ENCODE measurements at places on chromosomes 1 and 21. TPM values are rescaled to one million over a fixed set of nuclear protein-coding genes. Genes with fewer than 3 reads are reported as not detected.

DNA sequence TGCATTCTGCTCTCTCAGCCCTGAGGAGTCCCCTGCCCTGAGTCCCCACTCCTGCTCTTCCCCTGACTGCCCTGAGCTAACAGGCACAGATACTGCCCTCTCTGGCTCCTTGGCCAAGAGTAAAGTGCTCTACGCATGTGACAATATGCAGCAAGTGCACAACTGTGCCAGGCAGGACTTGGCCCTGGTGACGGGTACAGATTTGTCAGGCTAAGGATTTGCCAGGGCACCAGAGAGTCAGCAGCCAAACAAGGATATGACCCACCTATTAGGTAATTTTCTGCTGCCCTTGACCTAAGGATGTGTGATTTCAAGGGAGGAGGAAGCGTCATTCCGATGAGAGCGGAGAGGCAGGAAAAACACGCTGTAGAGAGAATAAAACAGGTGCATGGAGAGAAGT is 339.0 kb downstream of the PTPRU start:
- H3K4me1 ChIP-seq: peaks cover 3% of the 10 kb centered on the region
- no peaks in the 10 kb centered on the region for H3K36me3 ChIP-seq
- no peak overlapping the region for H3K27ac ChIP-seq
- H3K27me3 ChIP-seq: no peaks in the 10 kb centered on the region
- H3K4me3 ChIP-seq: no peak overlapping the region
- no peak for DNase-seq

DNA sequence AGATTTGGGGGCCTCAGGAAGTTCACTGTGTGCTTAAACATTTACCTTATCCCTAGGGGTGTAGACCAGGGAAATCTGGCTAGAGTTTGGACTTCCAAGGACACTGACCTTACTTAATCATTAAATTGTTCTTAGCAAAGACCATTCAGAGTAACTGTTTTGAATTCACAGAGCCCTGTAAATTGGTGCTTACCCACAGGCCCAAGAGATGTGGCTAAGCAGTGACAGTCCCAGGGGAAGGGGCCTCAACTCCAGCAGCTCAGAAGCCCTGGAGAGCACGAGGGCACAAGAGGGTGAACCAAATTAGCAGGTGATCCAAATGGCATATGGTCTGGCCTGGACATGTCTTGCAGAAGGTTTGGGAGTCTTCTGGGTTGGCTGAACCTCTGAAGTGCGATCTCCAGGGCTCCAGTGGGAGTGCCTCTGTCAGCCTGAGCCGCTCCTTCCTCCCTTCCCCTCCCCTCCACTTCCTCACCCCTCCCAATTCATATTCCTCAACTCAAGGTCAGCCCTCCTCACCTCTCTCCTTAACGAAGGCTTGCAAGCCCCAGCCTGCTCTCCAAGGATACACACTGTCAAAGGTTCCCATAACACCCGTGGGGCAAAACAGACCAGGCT is 4.3 kb downstream of the PAQR7 start:
- H3K36me3 ChIP-seq: peaks cover 7% of the 10 kb centered on the region
- no peak overlapping the region for H3K4me3 ChIP-seq
- no peak overlapping the region for H3K27ac ChIP-seq

TTC4 gene
- 19.3 TPM for total RNA-seq

DNA sequence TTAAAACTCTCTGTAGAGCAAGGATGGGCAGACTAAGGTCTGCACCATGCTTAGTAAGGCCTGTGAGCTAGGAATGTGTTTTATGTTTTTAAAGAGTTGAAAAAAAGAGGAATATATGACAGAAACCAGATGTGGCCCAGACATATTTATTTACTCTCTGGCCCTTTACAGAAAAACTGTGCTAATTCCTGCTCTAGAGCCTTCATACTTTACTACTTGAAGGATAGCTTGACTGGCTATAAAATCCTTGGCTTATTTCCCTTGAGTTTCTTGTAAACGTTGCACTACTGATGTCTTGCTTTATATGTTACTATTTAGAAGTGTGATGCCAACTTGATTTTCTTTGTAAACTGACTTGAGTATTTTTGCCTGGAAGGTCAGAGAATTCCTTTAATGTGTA is 33.5 kb downstream of the CTBS start:
- H3K4me1 ChIP-seq: no peaks in the 10 kb centered on the region
- DNase-seq: peak; percentile 14
- H3K27ac ChIP-seq: no peak overlapping the region
- no peak overlapping the region for H3K4me3 ChIP-seq

- no peak overlapping the region for H3K4me3 ChIP-seq
- DNase-seq: no peak
- no peaks in the 10 kb centered on the region for H3K27me3 ChIP-seq
- H3K4me1 ChIP-seq: no peaks in the 10 kb centered on the region
These were observed 11.6 kb upstream of the KCTD3 start for GRCh38 chr1:215555531-215555930.

DNA sequence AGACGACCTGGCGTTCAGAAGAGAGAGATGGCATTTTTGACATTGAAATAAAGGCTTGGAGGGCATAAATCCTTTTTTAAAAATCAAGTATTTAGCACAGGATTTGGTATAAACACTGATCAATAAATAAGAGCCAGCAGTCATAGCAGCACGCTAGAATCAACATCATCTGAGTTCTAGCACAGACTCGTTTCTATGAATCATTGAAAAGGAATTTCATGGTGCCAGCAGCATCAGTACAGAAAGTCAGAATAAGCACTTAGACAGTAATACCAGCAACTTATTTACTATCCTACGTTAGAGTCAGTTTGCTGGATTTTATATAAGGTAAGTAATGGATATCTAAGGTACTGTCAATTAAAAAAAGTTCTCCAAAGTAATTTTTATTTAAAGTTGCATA is 119.3 kb downstream of the HLCS start:
- H3K27me3 ChIP-seq: no peaks in the 10 kb centered on the region
- peak; percentile 77 for DNase-seq
- no peaks in the 10 kb centered on the region for H3K4me1 ChIP-seq
- no peaks in the 10 kb centered on the region for H3K36me3 ChIP-seq

AVPR1B gene
- total RNA-seq: not detected

GBP6 gene
- under 0.01 TPM for total RNA-seq

DNA sequence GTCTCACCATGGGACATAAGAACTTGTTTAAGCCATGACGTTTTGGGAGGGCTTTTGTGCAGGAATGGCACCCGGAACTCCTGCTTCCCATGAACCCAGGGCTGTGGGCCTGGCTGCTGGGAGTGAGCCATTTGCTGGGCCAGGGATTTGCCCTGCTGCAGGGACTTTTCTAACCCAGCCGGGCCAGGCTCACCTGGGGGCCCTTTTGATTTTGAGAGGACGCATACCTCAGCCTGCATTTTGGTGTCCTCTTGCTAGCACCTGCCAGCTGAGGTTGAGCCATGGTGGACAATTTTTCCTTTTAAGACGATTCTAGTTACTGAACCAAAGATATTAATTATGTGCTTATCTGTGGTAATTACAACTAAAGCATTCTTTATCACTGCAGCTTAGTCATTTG is 28.9 kb downstream of the GALNT2 start:
- peaks cover 8% of the 10 kb centered on the region for H3K4me1 ChIP-seq
- no peak for DNase-seq
- H3K27ac ChIP-seq: no peak overlapping the region
- no peak overlapping the region for H3K4me3 ChIP-seq
- H3K27me3 ChIP-seq: no peaks in the 10 kb centered on the region

GRCh38 chr1:27060891-27061290 is 48.2 kb upstream of the TENT5B start:
- no peak overlapping the region for H3K4me3 ChIP-seq
- peaks cover 13% of the 10 kb centered on the region for H3K27me3 ChIP-seq
- no peaks in the 10 kb centered on the region for H3K36me3 ChIP-seq

- H3K27me3 ChIP-seq: no peaks in the 10 kb centered on the region
- H3K36me3 ChIP-seq: no peaks in the 10 kb centered on the region
- no peaks in the 10 kb centered on the region for H3K4me1 ChIP-seq
- no peak overlapping the region for H3K4me3 ChIP-seq
These were observed 71.9 kb downstream of the PLA2G4A start for GRCh38 chr1:186900539-186901237.

ABCD3 gene
- 34.4 TPM for total RNA-seq
